ENCODE measurements at places on chromosomes 11 and 22. TPM values are rescaled to one million over a fixed set of nuclear protein-coding genes. Genes with fewer than 3 reads are reported as not detected.

OR52A1 gene
- not detected for total RNA-seq

CST6 gene
- not detected for total RNA-seq

OR52N4 gene
- not detected for total RNA-seq

OTOG gene
- total RNA-seq, result not detected
